Hematopoietic multipotent progenitor cell treated with erythropoietin and hydrocortisone succinate and interleukin-3 and kit ligand, for 4 days (in vitro differentiated cells): ENCODE measurements at places on chromosomes 3 and 15.

- no peak for DNase-seq
These were observed 287.8 kb downstream of the FAM43A start for GRCh38 chr3:194973366-194974000.

GRCh38 chr3:17850448-17850847, 108.0 kb upstream of the TBC1D5 start:
- DNase-seq: peak; percentile 75

GRCh38 chr3:114691871-114692270, 398.0 kb downstream of the TIGIT start:
- peak; percentile 51 for DNase-seq

GRCh38 chr3:721086-721485, 371.7 kb upstream of the CNTN6 start:
- no peak for DNase-seq

DNA sequence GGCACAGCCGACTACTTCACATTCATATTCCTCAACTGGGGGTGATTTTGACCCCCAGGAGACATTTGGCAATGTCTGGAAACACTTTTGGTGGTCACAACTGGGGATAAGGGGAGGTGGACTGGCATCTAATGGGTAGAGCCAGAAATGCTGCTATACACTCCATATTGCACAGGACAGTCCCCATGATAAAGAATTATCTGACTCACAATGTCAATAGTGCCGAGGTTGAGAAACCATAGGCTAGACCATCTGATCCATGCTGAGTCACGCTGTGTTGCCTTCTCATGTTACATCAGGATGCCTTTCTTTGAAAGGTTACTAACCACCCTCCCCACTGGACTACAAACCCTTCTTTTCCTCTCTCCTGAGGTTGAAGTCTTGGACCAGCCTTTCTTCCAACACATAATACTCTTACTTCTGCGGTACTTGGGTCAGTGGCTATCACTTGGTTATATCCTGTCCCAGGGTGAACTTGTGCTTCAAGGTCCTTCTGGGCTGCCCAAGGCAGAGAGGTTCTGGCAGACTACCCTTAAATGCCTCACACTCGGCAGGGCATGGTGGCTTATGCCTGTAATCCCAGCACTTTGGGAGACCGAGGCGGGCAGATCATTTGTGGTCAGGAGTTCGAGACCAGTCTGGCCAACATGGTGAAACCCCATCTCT, 68.8 kb downstream of the CTNNB1 start:
- no peak for DNase-seq

DNA sequence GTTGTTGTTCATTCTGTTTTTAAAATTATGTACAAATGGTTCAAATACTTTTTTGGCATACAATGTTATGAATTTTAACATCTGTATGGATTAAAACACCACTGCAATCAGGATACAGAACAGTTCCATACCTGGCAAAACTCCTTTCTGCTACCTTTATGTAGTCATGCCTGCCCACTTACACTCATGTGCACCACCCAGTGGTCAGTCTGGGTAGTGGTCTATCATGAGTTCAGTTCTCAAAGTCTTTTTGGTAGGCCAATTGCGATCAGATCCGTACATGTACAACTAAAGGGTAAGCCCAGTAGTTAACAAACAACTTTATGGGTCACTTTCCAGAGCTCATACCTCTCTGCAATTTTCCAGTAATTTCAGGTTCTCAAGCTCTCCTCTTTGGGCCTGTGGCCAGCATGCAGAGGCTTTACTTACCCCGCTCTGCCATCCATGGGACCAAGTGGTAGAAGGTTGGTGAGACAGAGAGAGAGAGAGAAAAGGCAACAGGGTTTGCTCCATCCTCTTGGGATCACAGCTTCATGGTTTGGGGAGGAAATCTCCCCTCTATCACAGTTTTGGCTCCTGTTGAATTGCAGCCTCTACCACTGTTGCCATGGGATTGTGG, 63.9 kb upstream of the FAM98B start:
- DNase-seq: peak; percentile 77

- DNase-seq: no peak
These were observed 45.5 kb downstream of the NBEAL2 start for GRCh38 chr3:47024932-47025331.

DNA sequence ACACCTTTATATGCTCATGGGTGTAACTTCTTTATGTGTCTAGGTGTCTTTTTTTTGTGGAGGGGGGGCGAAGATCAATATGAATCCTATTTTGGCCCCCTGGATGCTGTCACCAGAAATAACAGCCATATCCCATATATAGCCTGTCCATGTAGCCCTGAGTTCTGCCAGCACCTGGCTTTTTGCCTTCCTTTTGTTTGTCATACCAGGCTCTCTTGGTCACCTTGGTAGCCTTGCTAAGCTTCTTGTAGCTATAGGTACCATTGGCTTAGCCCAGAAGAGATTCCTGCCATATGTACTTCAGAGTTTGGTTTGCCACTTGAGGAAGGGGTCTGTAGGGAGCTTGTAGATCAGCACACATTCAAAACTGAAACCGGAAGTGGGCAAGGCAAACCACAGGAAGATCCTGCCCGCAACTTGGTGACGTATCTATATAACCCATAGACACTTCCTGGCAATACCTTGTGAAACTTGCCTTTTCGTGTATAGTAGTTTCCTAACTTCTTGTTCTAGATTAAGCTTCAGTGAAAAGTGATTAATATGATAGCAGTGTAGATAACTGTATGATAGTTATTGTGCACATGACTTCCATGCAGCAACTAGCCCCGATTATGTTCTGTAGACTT, 11.9 kb downstream of the RASA2 start:
- peak; percentile 97 for DNase-seq

- no peak for DNase-seq
These were observed 31.3 kb upstream of the ATP8B4 start for GRCh38 chr15:50150349-50150748.

- DNase-seq: no peak
These were observed 42.6 kb downstream of the CMTM7 start for GRCh38 chr3:32434206-32434605.

- peak; percentile 79 for DNase-seq
These were observed 65.7 kb downstream of the SLC12A8 start for GRCh38 chr3:125146626-125147490.

- no peak for DNase-seq
These were observed 155.3 kb upstream of the PRICKLE2 start for GRCh38 chr3:64380546-64380945.

- DNase-seq: no peak
These were observed 48.9 kb downstream of the MCTP2 start for GRCh38 chr15:94280301-94280700.

- no peak for DNase-seq
These were observed 50.0 kb downstream of the DRD3 start for GRCh38 chr3:114128826-114129225.

- DNase-seq: no peak
These were observed 91.9 kb upstream of the THBS1 start for GRCh38 chr15:39488961-39489360.

DNA sequence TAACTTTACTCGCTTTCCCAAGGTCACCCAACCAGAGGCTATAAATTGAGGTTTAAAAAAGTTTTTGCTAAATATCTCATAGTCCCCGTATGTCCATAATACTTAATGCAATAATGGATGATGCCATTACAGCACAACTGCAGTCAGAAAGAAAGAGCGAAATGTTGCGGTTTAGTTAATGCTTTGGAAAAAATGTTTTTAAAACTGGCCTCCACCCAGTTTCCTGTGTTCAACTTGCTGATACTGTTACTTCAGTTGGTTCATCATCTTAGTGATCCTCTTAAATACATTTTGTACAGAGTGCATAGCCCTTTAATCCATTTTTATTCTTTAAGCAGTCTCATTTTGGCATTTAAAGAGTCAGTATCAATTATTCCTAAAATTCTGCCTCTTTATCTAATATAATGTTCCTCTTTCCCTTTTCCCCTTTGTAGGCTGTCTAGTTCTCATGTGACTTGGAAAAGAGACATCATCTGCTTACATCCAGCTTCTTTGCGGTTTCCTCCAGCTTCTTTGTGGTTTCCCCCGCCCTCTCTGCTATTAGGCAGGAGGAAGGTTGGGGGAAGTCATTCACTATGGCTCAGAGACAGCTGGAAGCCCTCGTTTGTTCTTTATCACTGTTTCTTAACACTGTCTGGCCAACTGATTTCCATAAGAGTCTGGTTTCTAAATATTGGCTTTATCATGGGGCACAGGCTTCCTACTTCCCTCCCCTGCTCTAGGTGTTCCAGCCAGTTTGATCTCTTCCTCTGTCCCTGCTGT, 154.3 kb downstream of the GOLIM4 start:
- DNase-seq: peak; percentile 98
